NCI-H1092 (cell line): ENCODE measurements at places on chromosomes 6 and 20.

DNA sequence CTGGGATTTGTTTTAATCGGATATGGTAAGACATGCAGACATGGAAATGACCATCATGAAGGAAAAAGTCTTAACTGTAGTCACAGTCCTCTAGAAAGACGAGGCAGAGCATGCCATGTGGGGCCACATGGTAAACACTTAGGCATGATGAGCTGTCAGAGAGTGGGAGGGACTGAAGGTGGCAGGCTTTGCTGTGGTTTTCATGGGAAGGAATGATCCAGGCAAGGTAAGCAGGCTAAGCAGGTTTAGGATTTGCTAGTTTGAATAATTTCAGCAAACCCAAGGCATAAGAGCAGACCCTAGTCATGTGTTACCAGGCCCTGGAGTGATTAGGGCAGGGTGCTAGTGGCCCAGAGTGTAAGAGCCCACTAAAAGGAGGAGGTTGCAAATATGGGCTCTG is 47.2 kb upstream of the STMND1 start:
- no peak for DNase-seq

DNA sequence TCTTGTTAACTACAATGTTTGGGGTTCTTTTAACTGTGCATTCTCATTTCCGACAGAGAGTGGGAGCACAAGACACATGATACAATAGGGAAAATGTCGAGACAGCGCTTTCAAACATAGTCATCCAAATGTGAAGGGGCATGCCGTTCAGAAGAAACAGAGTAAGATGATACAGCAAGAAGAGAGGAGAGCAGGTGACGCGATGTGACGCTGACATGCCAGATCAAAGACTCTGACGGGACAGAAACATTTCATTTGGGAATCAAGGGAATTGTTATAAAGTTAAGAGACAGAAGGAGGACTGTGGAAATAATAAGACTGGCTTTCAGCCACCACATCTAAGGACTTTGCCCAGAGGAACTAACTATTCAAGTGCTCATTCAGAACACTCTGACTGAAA is 117.4 kb downstream of the FAXC start:
- DNase-seq: no peak

- DNase-seq: no peak
Measured at GRCh38 chr20:58981628-58982364, 740 bp downstream of the NELFCD start.

DNA sequence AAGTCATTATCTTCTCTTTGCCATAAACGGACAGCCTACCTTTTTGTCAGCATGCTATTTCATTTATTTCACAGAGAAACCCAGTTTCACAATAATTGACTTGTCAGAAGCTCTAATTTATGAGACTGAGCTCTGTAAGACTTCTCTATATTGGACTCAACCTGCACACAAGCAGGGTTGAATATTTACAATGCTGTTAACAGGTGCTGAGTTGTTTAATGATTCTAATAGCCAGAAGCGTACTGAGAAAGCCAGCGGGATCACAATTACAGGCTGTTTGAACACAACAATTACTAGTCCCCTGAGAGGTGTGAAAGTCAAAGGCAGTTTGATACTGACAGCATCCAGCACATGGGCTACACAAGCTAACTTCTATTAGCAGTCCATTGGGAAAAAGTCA is 128.2 kb upstream of the SIM1 start:
- peak; percentile 83 for DNase-seq

DNA sequence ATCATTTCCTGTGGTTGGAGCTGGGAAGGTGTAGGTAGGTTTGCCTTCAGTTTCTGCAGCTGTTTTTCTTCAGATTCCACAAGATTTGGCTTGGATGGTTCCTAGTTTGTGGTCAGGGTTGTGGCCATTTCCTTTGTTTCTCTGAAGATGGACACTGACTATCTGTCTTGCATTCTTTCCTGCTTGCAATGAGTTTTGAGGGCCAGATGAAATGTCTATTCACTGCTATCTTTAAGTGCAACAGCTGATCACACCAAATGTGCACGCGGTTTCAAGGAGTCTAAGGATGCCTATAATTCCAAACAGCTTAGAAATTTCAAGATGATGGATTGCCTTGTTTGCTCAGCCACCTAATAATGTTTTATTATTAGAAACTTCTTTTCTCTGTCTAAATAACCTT is 28.4 kb downstream of the IL20RA start:
- no peak for DNase-seq

- no peak for DNase-seq
Measured at GRCh38 chr20:62049342-62050165, 16.1 kb downstream of the TAF4 start.

- no peak for DNase-seq
Measured at GRCh38 chr6:124659427-124659826, 302.8 kb upstream of the RNF217 start.

GRCh38 chr20:62603021-62603906 is 39.0 kb upstream of the SLCO4A1 start:
- DNase-seq: peak; percentile 85

- no peak for DNase-seq
Measured at GRCh38 chr6:107841275-107841670, 17.2 kb upstream of the SCML4 start.

DNA sequence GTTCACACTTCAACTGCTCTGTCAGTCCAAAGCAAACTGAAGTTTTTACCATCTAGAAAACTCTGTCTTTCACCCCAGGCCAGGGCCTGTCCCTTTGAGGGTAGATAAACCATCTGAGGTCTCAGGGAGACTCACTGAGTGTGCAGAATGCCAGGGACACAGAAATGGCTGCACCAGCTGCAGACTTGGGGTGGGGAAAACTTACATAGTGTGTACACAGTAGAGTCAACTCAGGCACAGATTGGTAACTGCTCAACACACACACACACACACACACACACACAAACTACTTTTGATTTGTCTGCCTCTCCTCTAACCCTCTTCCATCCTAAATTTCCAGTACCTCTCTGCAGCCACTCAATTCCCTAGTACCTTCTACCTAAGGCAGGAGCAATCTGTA is 374.9 kb upstream of the JAG1 start:
- DNase-seq: no peak

DNA sequence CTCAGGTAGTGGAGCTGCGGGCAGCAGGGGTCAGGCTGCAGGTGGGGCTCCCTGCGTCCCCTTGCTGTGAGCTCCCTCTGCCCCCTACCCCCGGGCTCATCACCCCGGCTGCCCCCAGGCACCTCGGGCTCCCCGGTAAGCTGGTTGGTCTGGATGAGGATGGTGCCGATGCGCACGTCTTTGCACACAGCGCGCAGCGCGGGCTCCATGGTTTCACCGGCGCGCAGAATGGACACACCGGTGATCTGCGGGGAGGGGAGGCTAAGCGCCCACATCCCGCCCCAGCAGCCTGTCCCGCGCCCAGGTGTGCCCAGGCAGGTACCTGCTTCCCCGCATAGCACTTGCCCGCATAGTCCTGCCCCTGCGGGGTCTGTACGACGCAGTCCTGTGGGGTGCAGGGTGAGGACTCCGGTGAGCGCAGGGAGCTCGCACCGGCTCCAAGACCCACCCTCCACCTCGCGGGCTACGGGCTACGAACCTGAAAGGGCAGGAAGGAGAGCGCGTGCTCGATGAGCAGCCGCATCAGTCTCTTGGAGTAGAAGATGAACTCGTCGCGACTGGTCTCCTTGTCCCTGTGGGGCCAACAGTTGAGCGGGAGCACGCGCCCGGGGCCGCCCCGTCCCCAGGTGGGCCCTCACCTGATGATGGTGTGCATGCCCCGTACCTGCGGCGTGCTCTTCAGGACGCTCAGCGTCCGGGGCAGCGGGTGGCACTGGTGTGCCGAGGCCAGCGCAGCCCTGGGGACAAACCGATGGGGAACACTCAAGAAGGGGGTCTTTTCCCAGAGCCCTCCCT is 15.5 kb downstream of the UCKL1 start:
- DNase-seq: no peak

DNA sequence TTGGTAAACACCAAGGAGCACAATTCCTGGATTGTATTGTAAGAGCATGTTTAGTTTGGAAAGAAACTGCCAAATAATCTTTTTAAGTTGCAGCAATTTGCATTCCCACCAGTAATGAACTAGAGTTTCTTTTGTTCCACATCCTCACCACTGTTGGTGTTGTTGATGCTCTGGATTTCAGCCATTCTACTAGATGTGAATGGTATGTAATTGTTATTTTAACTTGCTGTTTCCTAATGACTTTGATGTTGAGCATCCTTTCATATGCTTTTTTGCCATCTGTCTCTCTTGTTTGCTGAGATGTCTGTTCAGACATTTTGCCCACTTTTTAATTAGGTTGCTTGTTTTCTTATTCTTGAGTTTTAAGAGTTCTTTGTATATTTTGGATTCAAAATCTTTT is 1654.1 kb downstream of the GRIK2 start:
- DNase-seq: no peak

GRCh38 chr6:159720708-159721107 is 6.6 kb upstream of the WTAP start:
- no peak for DNase-seq

- DNase-seq: no peak
Measured at GRCh38 chr6:43035495-43036194, 14.2 kb downstream of the RRP36 start.

GRCh38 chr6:74287932-74288331 is 591.9 kb downstream of the CD109 start:
- DNase-seq: no peak

DNA sequence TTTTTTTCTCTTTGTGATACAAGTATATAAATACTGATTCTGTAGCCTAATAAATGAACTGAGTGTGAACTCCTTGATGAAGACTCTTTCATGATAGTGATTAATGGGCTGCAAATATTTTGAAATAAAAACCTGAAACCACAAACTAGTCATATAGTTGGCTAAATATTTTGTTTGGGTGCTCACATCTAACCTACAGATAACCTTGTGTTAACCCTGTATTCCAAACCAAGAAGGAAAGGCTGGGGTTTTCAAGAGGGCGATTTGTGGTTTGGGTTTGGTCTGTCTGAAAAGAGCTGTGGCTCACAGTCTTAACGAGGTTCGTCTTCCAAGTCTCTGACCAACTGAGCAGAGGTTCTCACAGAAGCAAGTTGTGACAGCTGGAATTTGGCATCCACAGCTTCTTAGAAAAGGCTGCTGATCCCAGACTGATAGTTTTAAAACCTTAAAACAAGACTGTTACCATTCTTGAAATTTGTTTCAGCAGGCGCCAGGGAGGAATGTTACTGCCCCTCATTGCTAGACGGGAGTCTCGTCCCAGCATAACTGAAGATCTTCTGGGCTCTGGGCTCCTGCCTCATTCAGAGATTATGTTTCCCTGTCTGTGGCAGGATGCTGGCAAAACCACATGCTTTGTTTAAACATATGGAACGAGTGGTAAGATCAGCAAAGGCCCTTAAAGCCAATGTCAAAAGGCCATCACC is 736.4 kb upstream of the MARCKS start:
- DNase-seq: no peak

GRCh38 chr20:53925651-53926401 is 144.6 kb downstream of the BCAS1 start:
- no peak for DNase-seq

GRCh38 chr20:9517297-9518162 is 3.1 kb downstream of the LAMP5 start:
- DNase-seq: no peak

DNA sequence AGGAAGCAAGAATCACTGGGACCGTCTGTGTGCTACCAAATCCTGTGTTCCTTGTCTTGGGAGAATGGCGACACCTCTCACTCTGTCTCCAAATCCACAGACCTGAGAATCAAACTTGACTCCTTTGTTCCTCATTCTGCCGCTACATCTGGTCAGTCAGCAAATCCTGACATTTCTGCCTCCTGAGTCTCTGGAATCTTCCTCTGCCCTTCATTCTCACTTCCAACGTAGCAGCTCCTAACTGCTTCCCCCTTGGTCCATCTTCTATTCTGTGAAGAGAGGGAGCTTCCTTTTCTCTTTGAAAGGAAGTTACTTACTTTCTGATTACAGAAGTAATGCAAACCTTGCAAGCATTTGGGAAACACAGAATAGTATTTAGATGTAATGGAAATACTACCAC is 37.7 kb downstream of the SYTL3 start:
- DNase-seq: no peak

GRCh38 chr6:129342243-129342642 is 367.7 kb downstream of the ARHGAP18 start:
- DNase-seq: no peak

DNA sequence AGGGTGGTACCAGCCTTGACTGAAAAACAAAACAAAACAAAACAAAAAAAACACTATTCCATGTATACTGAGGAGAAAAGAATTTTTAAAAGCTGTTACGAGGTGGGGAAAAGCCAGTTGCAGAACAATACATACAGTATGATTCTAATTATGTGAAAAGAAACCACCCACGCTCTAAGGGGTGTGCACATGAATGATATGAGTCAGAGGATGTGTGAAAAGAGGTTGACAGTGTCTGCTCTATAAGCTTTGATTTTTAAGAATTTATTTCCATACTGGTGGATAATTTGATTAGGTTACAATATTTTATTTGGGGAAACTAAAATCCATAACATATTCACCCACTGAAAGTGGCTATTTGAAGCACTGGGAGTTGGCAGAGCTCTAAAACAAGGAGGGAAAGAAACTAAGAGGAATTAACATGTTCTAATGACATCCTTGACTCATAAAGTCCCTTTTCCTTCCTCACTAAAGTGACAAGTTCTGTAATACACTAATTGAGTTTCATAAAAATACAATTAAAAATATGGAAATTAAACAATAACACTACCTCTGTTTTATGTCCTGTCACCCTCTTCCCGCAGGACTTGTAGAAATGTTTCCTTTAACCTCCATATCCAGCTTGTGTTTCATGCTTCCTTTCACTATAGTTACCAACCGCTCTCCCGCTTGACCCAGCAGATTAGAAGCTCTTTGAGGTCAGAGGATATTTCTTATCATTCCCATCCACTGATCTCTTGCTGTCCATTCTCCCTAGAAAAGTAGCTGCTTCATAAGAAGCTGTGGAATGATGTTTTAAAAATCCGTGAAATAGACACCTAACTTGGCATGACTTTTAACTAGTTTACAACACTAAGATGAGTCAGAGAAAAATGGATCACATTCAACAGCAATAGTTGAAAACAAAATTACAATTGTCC is 118.6 kb upstream of the CCDC28A start:
- DNase-seq: no peak

DNA sequence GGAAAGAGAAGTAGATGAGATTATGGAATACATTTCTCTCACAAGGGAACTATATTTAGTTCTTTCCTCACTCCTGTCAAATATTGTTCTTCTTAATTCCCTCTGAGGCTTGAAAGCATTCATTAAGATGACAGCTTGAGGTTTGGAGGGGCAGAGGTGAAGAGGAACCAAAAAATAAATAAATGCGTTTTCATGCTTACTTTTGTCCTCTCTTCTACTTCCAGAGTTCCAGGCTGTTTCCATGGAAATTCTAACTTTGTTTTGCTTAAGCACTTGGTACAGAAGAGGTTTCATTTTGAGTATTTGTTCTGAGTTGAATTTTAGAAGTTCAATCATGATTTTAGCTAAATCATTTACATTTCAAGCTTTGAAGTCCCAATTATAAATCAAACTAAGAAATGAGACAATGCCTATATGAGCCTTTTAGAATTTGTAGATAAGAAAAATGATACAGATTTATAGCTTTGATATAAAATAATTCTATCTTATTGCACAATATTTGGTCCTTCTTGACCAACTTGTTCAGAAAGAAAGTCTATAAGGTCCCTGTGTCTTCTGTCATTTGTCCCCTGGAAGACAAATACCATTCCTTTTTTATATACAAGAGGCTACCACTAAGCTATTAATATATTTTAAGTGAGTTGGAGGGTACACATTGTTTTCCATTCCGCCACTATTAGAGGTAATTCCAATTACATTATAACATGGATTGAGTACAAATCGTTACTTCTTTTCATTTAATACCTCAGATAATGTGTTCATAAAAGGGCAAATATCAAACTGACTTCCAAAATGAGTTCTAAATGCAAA is 16.3 kb downstream of the RBM24 start:
- DNase-seq: no peak
